ENCODE measurements at places on chromosomes 12 and 14.

- no peak for DNase-seq
These were observed 13.6 kb downstream of the ADCY6 start for GRCh38 chr12:48775299-48775698.

- no peak for DNase-seq
These were observed 446.7 kb upstream of the GARIN6 start for GRCh38 chr12:99200711-99201384.

DNA sequence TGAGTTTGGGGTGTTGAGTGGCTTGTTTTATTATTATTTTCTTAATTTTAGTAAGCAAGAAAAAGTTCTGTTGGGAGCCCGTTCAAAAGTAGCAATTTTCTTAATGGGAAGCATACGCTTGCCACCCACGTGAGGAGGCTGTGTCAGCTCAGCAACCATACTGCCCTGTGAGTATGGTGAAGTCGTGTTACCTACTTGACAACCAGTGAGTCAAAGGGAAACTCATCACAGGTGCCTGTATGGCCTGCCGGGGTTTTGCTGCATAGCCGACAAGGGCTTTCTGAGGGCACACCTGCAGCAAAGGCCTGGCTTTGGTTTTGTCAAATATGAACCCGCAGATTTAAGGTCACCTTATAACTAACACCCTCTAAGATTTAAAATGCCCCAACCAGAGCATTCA, 31.1 kb downstream of the PITPNM2 start:
- peak; percentile 29 for DNase-seq

DNA sequence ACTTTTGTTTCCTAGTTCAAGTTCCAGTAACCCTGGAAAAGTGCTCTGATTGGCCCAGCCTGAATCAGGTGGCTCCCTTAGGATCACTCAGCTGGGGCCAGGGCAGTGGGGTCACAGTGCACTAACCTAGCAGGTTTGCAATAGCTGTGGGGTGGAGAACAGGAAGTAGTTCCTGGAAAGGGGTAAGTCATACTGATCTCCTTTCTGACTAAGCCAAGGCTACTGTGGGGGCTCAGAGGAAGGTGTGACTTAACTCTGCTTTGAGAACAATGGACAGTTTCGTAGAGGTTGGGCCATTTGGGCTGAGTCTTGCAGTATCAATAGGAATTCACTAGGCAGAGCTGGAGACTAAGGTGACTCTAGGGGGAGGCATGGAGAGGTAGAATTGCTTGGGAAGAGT, 89.4 kb downstream of the KIF26A start:
- no peak for DNase-seq

DNA sequence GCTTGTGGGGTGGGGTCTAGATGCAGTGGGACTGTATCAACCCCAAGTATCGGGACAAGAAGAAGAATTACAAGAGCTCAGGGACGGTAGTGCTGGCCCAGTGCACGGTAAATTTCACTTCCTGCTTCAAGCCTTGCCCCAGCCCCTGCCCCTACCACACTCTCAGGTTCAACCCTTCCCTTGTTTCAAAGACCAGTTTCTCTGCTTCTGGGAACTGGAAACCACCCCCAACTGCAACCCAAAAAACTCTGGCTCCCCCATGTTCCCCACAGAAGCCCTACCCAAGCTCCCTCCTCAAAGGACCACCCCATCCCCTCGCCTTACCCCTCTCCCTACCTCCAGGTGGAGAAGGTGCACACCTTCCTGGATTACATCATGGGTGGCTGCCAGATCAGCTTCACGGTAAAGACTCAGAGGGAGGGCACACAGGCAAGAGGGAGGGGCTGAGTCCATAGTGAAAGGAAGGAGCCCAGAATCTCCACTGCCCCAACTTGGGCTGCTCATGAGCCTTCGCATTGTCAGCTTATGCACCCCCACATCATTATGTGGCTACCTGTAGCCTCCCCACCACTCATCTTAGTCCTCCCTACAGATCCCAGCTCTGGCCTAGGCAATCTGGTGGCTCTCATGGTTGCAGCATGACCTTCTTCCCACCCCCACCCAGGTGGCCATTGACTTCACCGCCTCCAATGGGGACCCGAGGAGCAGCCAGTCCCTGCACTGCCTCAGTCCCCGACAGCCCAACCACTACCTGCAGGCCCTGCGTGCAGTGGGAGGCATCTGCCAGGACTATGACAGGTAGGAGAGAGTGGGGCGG, 4.3 kb downstream of the CPNE6 start:
- DNase-seq: no peak

- DNase-seq: no peak
These were observed 388.3 kb upstream of the GARIN6 start for GRCh38 chr12:99259040-99259934.

GRCh38 chr12:95244350-95244749, 26.7 kb downstream of the VEZT start:
- no peak for DNase-seq

- DNase-seq: no peak
These were observed 26.0 kb downstream of the LRP6 start for GRCh38 chr12:12240662-12241340.

DNA sequence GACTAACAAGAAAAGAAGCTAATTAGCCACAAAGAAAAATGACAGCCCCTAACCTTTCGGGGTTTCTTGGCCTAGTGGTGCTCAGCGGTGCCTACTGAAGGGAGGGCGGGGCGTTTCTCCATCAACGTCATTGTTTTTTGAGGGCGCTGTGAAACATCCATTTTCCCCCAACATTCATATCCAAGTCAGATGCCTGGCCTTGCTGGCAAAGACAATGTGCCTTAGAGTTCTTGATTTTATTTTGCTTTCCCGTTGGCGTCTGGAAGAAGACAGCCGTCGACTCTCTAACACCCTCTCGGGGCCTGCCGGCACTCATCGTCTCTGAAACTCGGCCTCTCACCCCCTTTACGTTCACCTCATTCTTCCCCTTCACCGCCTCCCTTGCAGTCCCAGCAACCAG, 154.5 kb downstream of the PHETA1 start:
- no peak for DNase-seq

- DNase-seq: no peak
These were observed 205.7 kb downstream of the TTC8 start for GRCh38 chr14:89029961-89030694.

- DNase-seq: no peak
These were observed 13.9 kb upstream of the PSMC1 start for GRCh38 chr14:90242444-90242843.

DNA sequence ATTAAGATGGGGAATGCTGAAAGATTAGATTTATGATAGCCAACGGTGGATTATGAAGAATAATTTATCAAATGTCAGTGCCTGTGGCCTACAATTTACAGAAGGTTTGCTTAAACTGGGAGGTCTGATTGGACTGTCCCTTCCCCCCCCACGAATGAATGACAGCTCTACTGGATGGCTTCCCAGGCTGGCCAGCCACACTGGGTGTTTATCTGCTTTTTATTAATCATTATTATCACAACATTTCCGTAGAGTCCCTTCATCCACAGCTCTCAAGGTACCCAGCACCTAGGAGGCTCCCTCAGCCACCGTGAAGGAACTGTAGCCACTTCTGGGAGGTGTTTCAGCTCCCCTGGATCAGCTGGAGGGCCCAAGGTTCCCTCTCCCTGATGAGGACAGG, 78.9 kb downstream of the ADCK1 start:
- DNase-seq: no peak

GRCh38 chr14:39265806-39266524, 32.2 kb downstream of the MIA2 start:
- DNase-seq: no peak

DNA sequence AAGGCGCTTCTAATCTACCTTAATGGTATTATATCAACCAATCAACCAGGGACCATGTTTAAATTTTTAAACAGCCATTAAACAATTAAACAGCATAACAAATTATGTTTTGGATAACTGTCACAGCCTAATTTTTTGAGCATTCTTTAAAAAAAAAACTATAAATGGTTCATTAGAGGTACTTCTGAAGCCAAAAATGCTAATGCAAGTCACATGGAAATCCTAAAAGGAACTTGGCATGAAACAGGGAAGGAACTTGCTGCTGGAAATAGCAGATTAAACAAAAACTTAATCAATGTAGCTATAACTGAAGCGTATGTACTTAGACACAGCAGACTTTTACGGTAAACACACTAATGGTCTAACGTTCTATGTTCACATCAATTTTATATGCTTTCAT, 190.2 kb upstream of the BTG1 start:
- DNase-seq: no peak

DNA sequence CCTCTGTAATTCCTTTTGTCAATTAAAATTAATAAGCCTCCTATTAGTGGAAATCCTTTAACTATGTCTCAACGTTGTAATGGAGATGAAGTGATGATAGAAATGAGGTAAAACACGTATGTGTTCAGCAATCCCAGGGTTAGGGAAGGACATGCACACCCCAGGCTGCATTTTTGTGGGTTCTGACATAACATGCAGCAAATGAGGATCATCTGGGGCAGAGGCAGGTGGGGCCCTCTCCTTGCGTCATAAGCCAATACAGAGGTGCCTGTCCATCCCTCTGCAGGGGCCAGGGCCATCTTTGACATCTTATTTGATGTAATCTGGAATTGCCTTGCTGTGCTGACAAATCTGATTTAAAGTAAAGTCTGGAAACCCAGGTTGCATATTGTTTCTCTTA, 73.2 kb downstream of the MYRFL start:
- DNase-seq: no peak

DNA sequence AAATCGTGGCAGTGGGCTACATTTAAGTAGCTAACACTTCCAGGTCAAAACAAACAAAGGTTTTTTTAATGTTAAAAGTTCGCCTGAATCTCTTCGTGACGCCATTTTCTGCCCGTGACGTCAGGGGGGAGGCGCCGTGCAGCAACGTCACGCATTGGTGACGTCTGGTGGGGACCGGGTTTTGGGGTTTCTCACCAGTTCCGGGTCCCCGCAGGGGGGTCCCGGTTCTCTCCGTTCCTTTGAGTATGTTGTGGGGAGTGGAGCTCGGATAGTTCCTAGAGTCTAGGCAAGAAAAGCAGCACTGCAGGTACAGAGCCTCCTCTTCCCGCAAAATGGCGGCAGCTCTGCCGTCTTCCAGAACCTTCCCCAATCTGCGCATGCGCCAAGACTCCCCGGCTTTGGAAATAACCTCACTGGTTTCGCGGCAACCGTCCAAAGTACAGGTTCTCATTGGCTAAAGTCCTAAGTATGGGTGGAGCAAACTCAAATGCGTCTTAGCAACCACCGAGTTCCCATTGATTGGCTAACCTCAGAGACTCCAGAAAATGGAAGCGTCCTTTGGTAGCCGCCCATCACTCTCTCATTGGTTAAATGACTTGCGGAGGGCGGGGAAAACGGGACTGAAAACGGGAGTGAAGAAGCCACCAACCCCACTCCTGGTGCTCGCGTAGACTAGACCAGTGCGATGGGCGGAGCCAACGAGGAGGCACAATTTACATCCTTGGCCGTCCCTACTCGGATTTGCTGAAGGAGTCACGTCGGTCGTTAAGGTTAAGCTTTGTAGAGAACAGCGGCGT, at the start of gene RBM23:
RBM23 (minus strand) TSS at position 346 of the 797 bp plus-strand sequence.
- DNase-seq: peak; percentile 99

DNA sequence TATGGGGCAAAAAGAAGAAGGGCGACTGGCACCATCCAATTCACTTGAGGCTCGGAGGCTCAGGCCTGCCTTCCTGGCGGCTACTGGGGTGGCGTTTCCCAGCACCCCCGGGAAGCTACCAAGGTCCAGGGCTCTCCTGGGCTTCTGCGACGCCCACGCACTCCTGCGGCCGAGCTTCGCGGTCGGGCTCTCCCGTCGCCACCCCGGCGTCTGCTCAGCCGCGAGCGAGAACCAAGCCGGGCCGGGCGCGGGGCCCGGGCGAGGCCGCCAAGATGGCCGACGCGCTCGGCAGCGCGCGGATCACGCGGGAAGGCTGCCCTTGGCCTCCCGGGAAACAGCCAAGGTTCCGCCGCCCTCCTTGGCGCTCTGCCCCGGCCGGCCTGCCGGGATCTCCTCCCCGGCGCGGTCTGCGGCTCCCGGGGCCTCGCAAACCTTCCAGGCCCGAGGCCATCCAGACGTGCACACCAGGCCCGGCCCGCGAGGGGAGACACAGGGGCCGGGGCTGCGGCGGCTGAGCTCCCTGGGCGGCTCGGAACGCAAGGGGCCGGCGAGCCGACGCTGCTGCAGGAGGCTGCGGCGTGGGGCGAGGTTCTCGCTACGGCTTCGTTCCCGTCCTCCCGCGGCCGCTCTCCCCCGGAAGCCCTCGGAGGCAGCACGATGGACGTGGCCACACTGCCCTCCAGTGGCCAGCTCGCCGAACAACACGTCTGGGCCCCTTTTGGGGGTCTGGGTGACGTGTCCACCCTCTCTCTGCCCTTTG, 23.5 kb upstream of the ZFP36L1 start:
- DNase-seq: peak; percentile 90

GRCh38 chr12:57188090-57188425, 28.5 kb upstream of the NXPH4 start:
- no peak for DNase-seq

GRCh38 chr14:58749066-58749669, 111.4 kb downstream of the DACT1 start:
- no peak for DNase-seq

DNA sequence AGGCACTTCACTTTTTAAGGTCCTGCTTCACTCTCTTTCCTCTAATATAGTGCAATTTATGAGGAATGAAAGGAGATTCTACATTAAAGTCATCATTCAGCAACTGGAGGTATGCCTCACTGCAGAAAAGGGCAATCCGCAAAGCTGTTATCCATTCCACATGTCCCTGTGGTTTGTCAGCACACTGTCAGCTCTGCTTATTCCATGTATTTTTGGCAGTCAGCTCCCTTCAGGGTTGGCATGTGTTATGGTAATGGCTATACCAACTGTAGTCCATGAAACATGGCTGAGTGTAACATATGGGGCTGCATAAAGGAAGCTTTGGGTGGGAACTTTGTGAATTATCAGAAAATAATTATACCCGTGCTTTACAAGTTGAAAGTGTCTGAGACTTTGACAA, 154.1 kb downstream of the GALC start:
- no peak for DNase-seq

DNA sequence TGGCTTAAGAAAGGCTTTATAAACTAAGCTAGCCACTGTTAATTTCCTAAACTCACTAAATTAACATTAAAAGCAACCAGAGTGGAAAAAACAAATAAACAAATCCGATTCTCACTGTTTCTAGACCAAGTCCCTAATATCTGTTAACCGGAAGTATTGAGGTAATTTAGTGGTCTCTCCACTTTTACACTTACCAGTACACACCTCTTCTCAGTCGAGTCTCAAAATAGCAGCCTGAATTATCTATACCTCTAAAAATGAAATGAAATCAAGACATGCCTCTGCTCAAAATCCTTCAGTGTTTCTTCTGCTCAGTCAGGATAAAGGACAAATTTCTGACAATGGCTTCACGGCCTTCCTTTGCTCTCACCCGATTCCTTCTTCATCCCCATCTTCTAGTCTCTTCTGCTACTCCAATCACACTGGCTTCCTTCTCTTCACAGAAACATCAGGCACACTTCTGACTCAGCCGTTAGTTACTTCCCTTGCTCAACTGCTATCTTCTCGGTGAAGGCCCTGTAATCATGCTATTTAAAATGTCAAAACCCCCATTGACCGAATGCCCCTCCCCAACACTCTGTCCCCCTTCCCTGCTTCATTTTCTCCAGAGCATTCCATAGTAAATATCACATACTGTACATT, 161.3 kb downstream of the KITLG start:
- DNase-seq: no peak
